ENCODE measurements at places on chromosomes 16 and 17.
A peak's percentile ranks its signal among the peaks of the same experiment; 100 is the strongest.

GRCh38 chr17:65015855-65016254 is 40.7 kb downstream of the GNA13 start:
- H3K4me3 ChIP-seq = no peak overlapping the region
- DNase-seq = no peak
- H3K27me3 ChIP-seq = peaks cover 5% of the 10 kb centered on the region
- peaks cover 11% of the 10 kb centered on the region for H3K36me3 ChIP-seq
- H3K4me1 ChIP-seq = peaks cover 100% of the 10 kb centered on the region

- peaks cover 90% of the 10 kb centered on the region for H3K4me1 ChIP-seq
- H3K27ac ChIP-seq = peak overlapping the region; percentile 78
- no peaks in the 10 kb centered on the region for H3K36me3 ChIP-seq
- H3K27me3 ChIP-seq = peaks cover 2% of the 10 kb centered on the region
These were observed 124.5 kb downstream of the ZNF778 start for GRCh38 chr16:89341697-89342694.

GRCh38 chr17:21292867-21293830 is 8.6 kb downstream of the MAP2K3 start:
- peaks cover 70% of the 10 kb centered on the region for H3K4me1 ChIP-seq
- H3K4me3 ChIP-seq = no peak overlapping the region
- H3K27me3 ChIP-seq = peaks cover 31% of the 10 kb centered on the region
- no peak for DNase-seq
- peak overlapping the region; percentile 62 for H3K27ac ChIP-seq
- H3K36me3 ChIP-seq = peaks cover 3% of the 10 kb centered on the region

DNA sequence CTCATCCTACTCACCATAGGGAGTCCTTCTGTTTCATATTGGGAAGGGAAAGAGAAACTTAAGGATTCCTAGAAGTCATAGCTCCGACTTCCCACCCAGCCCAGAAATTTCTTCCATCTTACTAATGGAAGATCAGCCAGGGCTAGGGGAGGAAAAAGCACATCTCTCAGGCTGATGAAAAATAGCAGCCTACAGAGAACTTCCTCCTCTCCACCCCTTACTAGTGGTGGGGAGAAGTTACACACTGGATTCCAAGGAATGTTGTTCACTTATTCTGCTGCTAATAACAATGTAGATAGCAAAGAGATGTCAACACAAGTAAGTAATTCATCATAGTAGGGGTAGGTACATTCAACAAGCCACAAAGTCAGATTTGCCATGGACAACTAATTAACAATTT is 94.4 kb downstream of the SPACA3 start:
- no peak overlapping the region for H3K4me3 ChIP-seq
- H3K27me3 ChIP-seq = peaks cover 3% of the 10 kb centered on the region
- no peak overlapping the region for H3K27ac ChIP-seq
- H3K36me3 ChIP-seq = no peaks in the 10 kb centered on the region

- no peak overlapping the region for H3K27ac ChIP-seq
- no peaks in the 10 kb centered on the region for H3K4me1 ChIP-seq
- no peaks in the 10 kb centered on the region for H3K36me3 ChIP-seq
- no peak overlapping the region for H3K4me3 ChIP-seq
- H3K27me3 ChIP-seq = peaks cover 9% of the 10 kb centered on the region
These were observed 50.1 kb upstream of the NACA2 start for GRCh38 chr17:61641084-61641483.

DNA sequence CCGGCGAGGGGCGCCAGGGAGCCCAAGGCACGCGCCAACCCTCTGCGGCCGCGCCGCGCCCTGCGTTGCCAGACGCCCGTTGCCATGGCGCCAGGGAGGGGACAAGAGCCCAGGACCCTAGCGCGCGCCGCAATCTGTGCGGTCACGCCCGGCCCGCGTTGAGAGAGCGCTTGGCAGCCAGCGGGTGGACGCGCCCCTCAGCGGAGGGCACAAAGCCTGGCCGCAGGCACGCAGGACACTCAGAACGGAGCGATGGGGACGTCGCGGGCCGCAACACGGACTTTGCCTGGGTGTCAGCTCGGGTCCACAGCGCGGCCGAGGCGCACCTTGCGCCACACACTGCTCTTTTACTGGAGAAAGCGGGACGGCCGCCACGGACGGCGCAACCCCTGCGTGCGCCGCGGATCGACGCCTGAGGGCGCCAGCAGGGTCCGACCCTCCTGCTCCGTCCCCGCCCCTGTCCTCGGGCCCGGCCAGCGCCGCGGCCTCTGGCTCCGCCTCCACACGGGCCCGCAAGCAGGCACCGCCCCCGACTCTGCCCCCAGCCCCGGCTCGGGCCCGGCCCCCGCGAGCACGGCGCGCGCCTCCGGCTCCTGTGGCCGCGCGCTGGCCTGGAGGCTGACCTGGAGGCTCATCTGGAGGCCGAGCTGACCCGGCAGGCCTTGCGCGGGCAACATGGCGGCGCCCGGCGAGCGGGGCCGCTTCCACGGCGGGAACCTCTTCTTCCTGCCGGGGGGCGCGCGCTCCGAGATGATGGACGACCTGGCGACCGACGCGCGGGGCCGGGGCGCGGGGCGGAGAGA is at the start of gene GFER:
GFER (plus strand) TSS at position 650 of the 803 bp plus-strand sequence; CDS start at position 676, 26 bp downstream.
- H3K36me3 ChIP-seq = no peaks in the 10 kb centered on the region
- H3K4me1 ChIP-seq = peaks cover 14% of the 10 kb centered on the region
- peak within 1 kb of the TSS; percentile 45 for H3K27ac ChIP-seq

GRCh38 chr16:52480237-52480636 is 66.7 kb downstream of the TOX3 start:
- H3K4me3 ChIP-seq = no peak overlapping the region
- H3K27me3 ChIP-seq = peaks cover 2% of the 10 kb centered on the region
- no peak for DNase-seq
- H3K27ac ChIP-seq = no peak overlapping the region
- no peaks in the 10 kb centered on the region for H3K36me3 ChIP-seq

DNA sequence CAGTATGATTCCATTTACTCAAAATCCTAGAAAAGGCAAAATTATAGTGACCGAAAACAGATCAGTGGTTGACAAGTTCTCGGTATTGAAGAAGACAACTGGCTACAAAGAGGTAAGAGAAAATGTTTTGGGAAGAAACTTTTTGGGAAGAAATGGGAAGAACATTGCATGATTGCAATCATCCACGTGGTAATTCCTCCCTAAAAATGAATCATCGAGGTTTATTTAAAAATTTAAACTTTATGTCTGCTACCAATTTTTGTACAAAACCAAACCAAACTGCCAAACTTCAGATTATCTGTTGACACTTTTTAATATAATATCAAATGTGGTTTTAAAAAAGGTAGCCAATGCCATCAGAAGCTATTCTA is 8.1 kb downstream of the SMURF2 start:
- no peaks in the 10 kb centered on the region for H3K27me3 ChIP-seq
- no peak overlapping the region for H3K4me3 ChIP-seq
- H3K27ac ChIP-seq = no peak overlapping the region

- no peak overlapping the region for H3K4me3 ChIP-seq
- no peak for DNase-seq
- peaks cover 15% of the 10 kb centered on the region for H3K36me3 ChIP-seq
- H3K27ac ChIP-seq = no peak overlapping the region
- H3K4me1 ChIP-seq = peaks cover 71% of the 10 kb centered on the region
- peaks cover 7% of the 10 kb centered on the region for H3K27me3 ChIP-seq
These were observed 9.9 kb downstream of the NDEL1 start for GRCh38 chr17:8445536-8445935.

DNA sequence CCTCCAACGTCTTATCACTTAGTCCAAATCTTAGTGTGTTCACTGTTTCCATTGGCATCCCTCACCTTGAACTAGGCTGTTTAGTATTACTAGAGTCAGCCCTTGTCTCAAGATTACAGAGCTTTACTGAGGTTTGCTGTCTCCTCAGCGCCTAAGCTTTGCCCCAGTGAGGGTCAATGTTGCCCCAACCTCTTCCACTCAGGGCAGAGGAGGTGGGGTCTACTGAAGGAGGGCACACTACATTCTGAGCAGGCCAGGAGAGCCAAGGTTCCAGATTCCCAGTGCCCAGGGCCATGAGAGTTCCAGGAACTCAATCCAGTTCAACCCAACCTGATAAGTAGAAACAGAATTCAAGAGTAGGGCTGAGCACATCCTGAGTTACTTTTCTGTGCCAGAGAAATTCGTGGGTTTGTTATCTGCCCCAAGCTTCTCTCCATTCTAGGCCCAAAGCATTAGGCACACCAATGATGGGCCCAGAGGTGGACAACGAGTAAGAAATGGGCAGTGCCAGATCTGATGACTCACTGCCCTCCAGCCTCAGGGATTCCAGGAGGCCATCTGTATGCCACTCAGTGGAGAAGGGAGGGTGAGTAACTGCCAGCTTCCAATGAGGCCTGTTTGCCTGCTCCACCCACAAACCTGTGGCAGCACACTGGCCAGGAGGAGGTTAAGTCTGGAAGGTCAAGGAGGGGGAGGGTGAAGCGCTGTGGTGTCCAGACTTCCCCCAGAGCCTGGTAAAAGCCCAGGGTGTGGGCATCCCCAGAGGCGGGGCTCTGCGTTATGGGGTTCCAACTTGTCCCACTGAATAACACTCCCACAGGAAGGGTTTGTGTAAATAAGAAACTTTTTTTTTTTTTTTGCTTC is 8.2 kb downstream of the TUBG2 start:
- no peak overlapping the region for H3K27ac ChIP-seq
- DNase-seq = no peak
- no peak overlapping the region for H3K4me3 ChIP-seq
- H3K27me3 ChIP-seq = peaks cover 14% of the 10 kb centered on the region
- peaks cover 8% of the 10 kb centered on the region for H3K36me3 ChIP-seq

- no peak for DNase-seq
- no peak overlapping the region for H3K4me3 ChIP-seq
- H3K4me1 ChIP-seq = peaks cover 7% of the 10 kb centered on the region
- H3K36me3 ChIP-seq = no peaks in the 10 kb centered on the region
- peaks cover 2% of the 10 kb centered on the region for H3K27me3 ChIP-seq
These were observed 6.6 kb upstream of the STAT3 start for GRCh38 chr17:42394838-42395237.

- H3K4me3 ChIP-seq = no peak overlapping the region
- H3K27ac ChIP-seq = no peak overlapping the region
- H3K27me3 ChIP-seq = no peaks in the 10 kb centered on the region
- H3K4me1 ChIP-seq = no peaks in the 10 kb centered on the region
- peaks cover 5% of the 10 kb centered on the region for H3K36me3 ChIP-seq
These were observed 216.1 kb upstream of the PMFBP1 start for GRCh38 chr16:72388007-72388406.

- DNase-seq = no peak
- peaks cover 7% of the 10 kb centered on the region for H3K27me3 ChIP-seq
- H3K36me3 ChIP-seq = no peaks in the 10 kb centered on the region
- no peak overlapping the region for H3K4me3 ChIP-seq
- no peak overlapping the region for H3K27ac ChIP-seq
These were observed 8.2 kb downstream of the CAVIN1 start for GRCh38 chr17:42414704-42415409.
